ENCODE measurements at places on chromosomes 12 and 14.

GRCh38 chr12:25262389-25263074, 11.8 kb upstream of the KRAS start:
- no peak for DNase-seq

DNA sequence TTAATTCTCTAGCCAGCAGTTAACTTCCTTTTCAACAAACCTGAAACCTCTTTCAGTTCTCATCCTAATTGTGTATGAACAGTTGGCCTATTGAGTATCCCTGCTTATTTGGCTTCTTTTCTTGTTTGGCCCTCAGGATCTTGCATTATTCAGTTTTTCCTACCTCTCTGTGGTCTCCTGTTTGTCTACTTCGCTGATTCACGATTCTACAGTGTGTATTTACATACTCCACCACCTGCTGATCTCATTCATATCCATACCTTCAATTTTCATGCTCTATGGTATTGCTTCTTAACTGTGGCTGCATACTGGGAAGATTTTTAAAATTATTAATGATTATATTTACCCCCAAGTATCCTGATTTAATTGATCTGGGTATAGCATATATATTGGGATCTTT, 56.4 kb downstream of the RASSF9 start:
- no peak for DNase-seq

- DNase-seq, result no peak
These were observed 166.4 kb downstream of the DUSP6 start for GRCh38 chr12:89185889-89186288.

DNA sequence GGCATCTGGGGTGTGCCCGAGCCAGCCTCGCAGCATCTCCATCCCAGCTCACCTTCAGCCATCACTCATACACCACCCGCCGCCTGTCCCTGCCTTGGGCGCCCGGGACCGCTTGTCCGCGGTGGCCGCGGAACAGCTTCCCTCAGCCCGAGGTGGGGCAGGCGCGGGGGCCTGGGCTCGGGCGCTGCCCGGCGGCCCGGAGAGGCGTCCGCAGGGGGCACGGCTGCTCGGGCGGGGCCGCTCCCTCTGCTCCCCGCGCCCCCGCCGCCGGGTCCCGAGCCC, 430 bp downstream of the SLC41A2 start:
- DNase-seq, result peak; percentile 18
